Stimulated activated CD8-positive, alpha-beta memory T cell treated with anti-CD3 and anti-CD28 coated beads, Interleukin-2, amount 100 ng/mL, for 48 hours (primary cell): ENCODE measurements at places on chromosomes 6 and 20.

GRCh38 chr20:63098195-63098810 is 91.5 kb upstream of the BHLHE23 start:
- DNase-seq, result no peak

DNA sequence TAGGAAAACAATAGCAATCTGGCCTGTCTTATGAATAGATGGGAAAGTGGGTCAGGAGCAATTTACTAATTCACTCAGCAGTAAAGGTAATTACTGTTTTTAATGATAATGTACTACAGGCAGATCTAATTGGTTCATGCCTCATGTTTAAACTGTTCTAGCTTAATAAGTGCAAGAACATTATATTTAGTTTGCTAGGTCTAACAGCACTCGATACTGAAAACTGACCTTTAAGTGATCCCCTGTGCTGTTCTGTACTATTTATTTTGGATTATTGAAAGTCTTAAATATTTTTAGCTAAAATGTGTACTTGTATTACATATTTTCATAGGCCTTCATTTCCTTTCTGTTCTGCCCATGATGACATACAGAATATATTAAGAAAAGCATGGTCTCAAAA is 998.0 kb upstream of the GJE1 start:
- no peak for DNase-seq

GRCh38 chr6:97064578-97064977 is 140.1 kb downstream of the KLHL32 start:
- DNase-seq, result no peak

GRCh38 chr20:57993716-57994431 is 234.6 kb downstream of the ANKRD60 start:
- DNase-seq, result no peak

GRCh38 chr6:17994019-17994418 is 6.6 kb upstream of the KIF13A start:
- no peak for DNase-seq

DNA sequence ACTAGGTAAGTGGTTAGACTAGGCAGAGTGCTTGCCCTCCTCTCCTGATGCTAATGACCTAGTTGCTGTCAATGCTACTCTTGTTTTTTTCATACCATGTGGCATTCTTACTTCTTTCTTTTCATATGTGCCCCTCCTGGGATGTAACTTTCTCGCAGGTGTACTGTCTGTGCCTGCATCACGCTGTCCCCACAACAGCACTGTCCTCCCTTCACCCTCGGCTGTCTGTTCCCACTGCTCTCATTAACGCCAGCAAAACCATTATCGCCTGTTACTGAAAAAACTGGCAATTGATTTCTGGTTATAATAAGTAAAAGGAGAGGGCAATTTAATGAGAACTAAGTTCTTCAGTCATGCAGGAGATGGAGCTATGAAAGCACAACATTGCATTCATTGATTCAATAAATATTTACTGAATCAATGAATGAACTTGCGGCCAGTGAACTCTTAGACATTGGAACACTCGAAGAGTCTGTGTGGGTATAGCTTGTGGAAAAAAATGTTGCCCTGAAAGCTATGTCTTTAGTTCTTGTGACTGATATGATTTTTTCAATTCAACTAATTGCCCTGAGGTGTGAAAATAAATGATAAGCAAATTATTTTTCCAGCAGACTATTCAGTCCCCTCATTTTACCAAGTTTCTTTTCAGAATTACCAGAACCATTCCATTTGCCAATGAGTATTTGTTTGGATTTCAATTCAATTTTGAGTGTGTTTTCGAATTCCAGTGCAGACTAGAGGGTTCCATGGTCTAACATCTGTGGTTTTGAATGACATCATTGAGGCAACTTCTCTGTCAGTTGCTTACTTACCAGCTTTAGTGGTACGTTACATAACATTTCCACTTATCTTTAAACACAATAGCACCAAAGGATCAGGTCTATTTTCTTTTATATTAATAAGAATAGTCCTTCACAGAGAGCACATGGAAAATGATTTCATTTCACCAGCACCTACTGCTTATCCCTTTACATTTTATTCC is 2.1 kb downstream of the SLC17A4 start:
- DNase-seq, result no peak

GRCh38 chr6:7725412-7725811 is 487 bp upstream of the BMP6 start:
- DNase-seq, result no peak

GRCh38 chr6:162697872-162698403 is 29.6 kb downstream of the PRKN start:
- DNase-seq, result no peak

DNA sequence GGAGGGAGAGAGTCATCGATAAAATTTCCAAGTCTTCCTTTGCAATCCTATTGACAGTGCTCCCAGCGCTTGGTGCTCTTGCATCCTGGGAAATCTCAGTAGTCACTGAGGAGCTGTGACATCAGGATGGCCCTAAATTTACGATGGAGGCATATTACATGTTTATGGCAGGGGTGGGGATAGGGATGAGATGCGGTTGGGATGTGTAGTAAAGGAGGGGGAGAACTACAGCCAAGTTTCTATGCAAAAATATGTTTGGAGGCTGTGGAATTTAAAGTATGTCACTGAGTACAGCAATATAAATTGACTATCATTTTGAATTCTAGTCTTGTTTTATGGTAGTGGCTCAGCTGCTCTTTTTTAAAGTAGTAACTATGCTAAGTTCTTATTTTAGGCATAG is 544.9 kb downstream of the PKHD1 start:
- no peak for DNase-seq
